ENCODE measurements at places on chromosomes 7 and 10.

- no peak for DNase-seq
Measured at GRCh38 chr7:158976468-158976848, 120.1 kb downstream of the DYNC2I1 start.

GRCh38 chr7:102292813-102293798, 6.4 kb downstream of the SH2B2 start:
- DNase-seq: no peak

- no peak for DNase-seq
Measured at GRCh38 chr7:102975854-102976253, 63.1 kb downstream of the LRRC17 start.

- DNase-seq: no peak
Measured at GRCh38 chr10:122476333-122476695, 15.0 kb downstream of the HTRA1 start.

GRCh38 chr10:131902211-131902610, 1.4 kb downstream of the PPP2R2D start:
- no peak for DNase-seq
